ENCODE measurements at places on chromosomes 4 and X.

- no peak for DNase-seq
Observed at GRCh38 chrX:118571836-118572235, 76.2 kb downstream of the DOCK11 start.

GRCh38 chr4:16117164-16117563 lies 33.3 kb upstream of the PROM1 start:
- DNase-seq = no peak

GRCh38 chrX:129791961-129792570 lies 12.3 kb downstream of the SASH3 start:
- no peak for DNase-seq

- DNase-seq = peak; percentile 9
Observed at GRCh38 chr4:27010334-27010940, 149.8 kb downstream of the STIM2 start.

GRCh38 chrX:109785053-109785452 lies 52.0 kb upstream of the ACSL4 start:
- DNase-seq = no peak

- DNase-seq = no peak
Observed at GRCh38 chr4:10097906-10098779, 18.5 kb downstream of the WDR1 start.

DNA sequence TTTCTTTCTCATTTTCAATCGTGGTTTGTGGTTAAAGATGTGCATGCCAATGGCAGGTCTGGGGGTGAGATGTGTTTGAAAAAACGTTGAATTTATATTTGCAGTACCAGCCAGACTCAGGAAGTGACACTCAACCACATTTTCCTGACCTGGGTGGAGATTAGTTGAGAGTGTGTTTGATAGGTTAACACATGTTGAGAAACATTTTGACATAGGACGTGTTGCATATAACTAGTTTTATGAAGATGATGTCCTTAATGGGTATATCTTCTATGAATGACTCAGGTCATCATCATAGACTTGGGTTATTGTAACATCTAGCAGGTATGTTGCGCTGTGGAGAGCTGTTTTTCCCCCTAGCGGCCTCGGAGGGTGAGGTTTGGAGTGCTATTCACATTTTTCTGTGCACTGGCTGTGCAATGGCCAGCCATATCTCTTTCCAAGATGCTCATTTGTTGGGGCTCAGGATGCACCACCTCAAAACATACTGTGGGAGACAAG lies 21.7 kb upstream of the CD38 start:
- DNase-seq = no peak

- DNase-seq = no peak
Observed at GRCh38 chr4:52838729-52839586, 23.2 kb upstream of the RASL11B start.

GRCh38 chr4:111204797-111205196 lies 581.9 kb upstream of the PITX2 start:
- no peak for DNase-seq

- no peak for DNase-seq
Observed at GRCh38 chr4:150253965-150254630, 175.9 kb downstream of the DCLK2 start.

DNA sequence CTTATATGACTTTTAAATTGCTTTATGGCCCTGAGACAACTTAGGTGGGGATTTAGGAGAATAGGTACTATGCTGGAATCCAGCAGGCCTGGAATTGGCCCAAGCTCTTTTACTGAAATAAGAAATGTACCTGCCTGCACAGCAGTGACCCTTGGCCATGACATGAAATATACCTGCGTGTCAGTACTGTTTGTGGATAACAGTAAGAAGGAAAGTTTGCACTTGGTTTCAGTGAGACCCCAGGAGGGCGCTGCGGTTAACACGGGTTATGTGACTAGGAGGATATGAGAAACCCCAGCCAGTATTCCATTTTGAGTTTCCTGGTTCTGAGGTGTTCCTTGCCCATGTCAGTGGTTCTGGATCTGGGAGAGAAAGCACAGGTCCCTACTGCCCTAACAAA lies 5.3 kb downstream of the MTM1 start:
- no peak for DNase-seq

DNA sequence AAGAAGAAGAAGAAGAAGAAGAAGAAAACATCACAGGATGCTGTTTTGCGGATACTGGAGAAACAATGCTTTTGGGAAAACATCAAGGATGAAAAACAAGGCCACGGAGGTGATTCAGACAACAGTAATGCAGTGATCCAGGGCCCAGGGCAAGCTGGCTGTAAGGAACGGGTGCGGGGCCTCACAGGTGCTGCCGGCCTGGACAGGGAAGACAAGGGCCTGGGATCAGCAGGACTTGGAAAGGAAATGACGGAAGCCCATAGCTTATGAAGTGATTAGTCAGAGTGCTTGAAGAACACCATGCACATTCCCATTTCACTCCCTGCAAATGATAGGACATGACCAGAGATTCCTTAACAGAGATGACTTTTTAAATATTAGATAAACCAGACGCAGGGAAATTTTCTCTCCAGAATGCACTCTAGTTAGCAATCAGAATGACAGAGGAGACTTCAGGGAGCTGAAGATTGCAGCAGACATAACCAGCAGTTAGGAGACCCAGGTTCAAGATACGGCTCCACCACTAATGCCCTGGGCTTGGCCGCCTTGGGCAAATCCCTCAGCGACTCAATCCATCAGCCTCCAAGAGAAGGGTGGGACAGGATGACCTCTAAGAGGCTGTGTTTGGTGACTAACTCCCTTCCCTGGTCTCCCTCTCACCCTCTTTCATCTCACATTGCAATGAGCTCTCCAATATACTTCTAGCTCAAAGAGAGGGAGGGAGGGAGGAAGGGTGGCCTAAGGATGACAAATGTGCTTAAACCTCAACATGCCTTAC lies 54.1 kb downstream of the APBB2 start:
- DNase-seq = no peak

GRCh38 chrX:50470103-50471031 lies at the start of gene DGKK:
DGKK (minus strand) TSS chrX:50470825; CDS start chrX:50470678, 147 bp downstream.
- DNase-seq = peak; percentile 42

DNA sequence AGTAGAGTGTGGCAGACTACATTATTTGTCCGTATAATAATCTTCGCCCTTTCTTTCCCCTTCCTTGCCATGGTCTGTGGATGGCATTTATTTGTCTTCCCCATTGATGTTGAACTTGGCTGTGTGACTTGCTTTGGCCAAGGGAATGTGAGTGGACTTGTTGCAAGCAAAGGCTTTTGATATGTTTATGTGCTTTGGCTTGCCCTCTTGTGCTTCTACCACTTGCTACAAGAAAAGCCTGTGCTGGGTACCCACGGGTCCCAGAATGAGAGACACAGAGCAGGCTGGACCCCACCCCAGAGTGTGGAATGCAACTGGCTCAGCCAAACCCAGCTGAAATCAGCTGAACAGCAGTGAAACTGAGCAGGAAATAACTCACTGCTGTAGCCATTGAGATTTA lies 63.0 kb downstream of the FAM184B start:
- DNase-seq = no peak

GRCh38 chr4:10080589-10081217 lies 35.9 kb downstream of the WDR1 start:
- DNase-seq = no peak
